ENCODE measurements at places on chromosomes 5 and 9.

DNA sequence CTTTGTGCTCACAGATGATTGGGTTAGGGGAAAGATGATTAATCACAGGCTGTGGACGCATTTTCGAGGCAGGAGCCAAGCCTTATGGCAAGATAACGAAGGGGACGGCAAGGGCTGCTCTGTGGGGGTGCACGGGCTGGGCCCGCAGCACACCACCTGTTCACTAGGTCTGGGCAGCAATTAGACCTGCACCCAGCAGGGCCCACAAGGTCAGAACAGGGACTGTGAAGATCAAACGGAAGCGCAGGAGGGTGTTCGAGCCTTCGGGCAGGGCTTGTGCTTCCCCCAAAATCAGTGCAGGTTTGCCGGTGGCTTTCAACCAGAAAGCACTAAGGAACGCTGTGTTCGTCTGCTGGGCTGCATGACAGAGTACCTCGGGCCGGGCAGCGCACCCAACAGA, 73.7 kb downstream of the UBE2QL1 start:
- no peak for DNase-seq

DNA sequence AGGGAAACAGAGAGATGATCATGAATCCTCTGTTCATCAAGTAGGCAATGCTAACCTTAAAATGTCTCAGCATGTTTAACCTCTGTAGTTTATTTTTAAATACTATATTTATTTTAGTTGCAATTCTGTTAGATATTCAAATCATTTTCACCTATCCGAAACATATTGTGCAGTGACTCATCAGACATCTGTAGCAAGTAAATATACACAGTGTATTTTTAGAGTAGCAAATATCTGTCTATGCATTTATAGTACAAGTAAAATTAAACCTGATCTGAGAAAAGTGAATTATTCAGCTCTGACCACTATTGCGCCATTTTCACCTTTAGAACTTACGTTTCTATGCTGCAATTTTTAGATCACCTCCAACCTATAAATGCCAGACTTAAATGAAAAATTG, 24.3 kb upstream of the TUSC1 start:
- DNase-seq = no peak

GRCh38 chr5:94072116-94072515, 330.7 kb upstream of the POU5F2 start:
- DNase-seq = no peak

DNA sequence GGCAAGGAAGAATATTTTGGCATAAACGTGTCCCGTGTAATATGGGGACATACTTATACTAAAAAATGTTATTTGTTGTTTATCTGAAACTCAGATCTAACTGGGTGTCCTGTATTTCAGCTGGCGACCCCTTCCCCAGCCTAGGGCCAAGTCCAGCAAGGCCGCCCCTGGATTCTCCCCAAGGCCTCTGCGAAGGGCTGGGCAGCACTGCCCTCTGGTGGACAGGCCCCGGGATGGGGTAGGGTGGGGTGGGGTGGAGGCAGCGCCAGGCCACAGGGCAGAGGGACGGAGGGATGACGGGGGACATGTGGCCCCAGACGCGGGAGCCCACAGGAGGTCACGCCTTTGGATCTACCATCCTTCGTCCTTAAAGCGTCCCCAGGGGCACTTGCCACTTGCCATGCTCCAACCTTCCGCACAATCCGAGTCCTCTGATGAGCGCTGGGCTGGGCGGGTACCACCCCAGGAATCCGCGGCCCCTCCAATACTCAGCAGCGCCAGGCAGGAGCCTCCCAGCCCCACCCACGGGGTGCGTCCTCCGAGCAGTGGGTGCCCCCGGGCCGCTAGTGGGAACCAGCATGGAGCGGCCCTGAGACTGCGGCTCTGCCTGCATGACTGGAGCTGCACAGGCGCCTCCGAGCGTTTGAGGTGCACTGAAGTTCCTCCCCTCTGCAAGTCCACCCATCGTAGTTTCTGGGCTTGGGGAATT, 7.1 kb upstream of the AGPAT2 start:
- DNase-seq = no peak

GRCh38 chr9:4741365-4742089, 525 bp upstream of the AK3 start:
- no peak for DNase-seq
